ENCODE measurements at places on chromosomes 5 and 9. TPM values are rescaled to one million over a fixed set of nuclear protein-coding genes. Genes with fewer than 3 reads are reported as not detected.

Gene KCNIP1
- not detected for total RNA-seq

Gene LCN9
- not detected for total RNA-seq

Gene OTP
- not detected for total RNA-seq

Gene NUTM2F
- total RNA-seq, result not detected

DNA sequence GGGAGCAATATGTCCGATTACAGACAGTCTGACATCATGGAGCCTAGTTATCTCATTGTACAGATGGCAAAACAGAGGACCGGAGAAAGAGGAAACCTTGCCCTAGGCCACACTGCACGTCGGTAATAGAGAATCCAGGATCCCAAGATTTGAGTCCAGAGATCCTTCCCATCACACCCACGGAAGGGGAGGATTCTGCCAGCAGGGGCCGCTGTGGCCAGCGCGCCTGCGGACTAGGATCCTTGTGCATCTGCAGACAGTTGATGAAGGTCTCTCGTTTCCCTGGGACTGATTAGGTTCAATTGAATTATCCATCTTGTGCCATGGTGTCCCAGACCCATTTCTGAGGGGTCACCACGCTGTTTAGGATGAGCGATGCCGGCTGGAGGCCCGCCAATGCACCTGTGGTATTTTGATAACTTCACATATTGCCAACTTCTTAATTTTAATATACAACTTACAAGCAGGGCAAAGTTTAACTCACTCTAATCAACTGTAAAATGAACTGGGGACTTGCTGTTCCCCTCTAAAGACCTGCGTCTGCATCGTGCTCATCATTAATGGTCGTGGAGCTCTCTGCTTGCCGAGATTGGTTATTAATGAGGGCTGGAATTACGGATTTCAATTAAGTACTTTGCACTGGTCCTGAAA is 592.7 kb upstream of the BRINP1 start:
- no peak for DNase-seq

DNA sequence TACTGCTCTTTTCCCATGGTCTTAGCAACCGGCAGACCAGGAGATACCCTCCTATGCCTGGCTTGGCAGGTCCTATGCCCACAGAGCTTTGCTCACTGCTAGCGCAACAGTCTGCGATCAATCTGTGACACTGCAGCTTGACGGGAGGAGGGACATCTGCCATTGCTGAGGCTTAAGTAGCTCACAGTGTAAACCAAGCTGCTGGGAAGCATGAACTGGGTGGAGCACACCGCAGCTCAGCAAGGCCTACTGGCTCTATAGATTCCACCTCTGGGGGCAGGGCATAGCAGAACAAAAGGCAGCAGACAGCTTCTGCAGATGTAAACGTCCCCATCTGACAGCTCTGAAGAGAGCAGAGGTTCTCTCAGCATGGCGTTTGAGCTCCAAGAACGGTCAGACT is 40.4 kb downstream of the MCTP1 start:
- DNase-seq, result no peak

DNA sequence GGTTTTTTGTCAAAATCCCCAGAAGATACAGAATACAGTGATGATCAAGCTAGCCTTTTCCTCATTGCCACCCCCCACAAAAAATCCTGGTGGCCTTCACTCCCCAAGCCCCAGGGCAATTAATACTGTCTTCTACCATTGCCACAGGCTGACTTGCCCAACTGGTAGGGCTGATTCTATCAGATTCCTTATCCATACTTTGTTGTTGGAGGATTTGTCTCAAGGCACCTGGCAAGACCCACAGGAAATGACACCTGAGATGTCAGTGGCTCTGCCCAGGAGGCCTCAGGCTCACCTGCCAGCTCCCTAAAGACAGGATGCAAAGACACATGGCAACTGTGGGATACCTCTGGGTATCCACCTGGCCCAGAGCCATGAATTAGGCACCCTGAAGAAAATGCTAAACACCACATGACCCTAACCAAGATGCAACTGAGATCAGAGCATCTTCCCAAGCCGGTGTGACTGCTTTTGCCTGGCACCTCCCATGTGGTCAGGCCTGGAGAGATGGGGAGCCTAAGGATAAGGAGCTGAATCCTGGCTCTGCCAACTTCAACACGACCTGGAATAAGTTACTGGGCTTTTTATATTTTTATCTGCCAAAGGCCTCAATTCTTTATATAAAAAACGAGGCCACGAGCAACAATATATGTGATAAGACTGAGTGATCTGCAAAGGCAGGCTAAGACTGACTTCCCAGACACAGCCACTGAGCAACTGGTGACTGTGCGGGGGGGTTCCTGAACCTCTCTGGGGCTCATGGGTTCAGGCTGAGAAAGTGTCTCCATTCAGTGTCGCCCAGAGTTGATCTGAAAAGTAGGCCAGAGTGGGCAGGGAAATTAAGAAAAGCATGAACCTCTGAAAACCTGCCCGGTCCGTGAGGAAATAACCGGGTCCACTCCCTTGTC is 944 bp downstream of the ATOX1 start:
- DNase-seq, result no peak

DNA sequence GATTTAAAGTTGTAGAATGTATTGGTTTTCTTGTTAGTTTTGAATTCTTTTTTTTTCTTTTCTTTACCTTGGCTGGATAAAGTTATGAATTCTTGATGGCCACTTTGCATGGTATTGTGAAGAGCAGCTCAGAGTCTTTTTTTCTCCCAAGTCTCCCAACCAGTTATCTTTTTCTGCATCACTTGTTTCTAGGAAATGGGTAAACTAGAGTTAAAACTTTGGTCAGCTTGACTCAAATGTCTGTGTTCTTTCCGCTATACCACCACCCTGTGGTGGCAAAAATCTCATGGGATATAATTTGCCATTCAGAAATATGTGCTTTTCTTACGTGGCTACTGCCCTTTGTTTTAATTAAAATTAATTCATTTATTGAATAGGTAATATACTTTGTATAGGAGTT is 113.2 kb downstream of the UNC13B start:
- DNase-seq, result no peak

DNA sequence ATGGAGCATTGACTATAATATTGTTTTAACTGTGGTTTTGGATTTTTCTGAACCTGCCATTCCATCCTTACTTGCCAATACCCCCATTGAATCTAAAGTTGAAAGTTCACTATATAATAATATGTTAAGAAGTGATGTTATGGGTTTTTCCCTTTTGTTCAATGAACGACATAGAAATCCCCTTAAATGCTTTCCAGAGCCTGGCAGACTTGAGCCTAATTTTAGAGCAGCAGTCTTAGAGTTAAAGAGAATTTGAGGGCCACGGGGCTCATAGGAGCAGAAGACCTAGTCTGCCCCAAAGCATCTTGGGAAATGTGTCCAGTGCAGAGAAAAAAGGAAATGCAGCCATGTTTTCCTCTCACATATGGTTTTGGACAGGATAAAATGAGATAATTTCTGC is 146.1 kb upstream of the SLC44A1 start:
- no peak for DNase-seq

GRCh38 chr5:120535900-120536299 is 71.8 kb downstream of the PRR16 start:
- no peak for DNase-seq

DNA sequence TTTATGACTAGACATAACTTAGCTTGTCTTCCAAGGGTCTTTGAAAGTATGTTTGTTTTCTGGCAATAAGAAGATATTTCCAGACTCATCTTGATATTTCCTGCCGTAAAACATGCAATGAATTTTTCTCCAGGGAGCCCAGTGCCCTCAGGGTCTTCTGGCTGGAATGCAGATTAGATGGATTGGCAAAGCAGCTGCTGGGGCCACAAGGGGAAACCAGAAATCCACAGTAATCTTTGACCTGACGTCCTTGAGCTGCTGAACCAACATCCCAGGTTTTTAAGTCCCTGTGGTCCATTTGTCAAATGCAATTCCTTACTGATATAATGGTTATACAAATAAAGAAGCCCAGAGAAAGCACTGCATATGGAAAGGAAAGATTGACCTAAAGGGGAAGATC is 93.0 kb downstream of the THBS4 start:
- no peak for DNase-seq

GRCh38 chr5:176676361-176676824 is 29.1 kb downstream of the TSPAN17 start:
- DNase-seq, result no peak

GRCh38 chr9:38404314-38404713 is 11.8 kb downstream of the ALDH1B1 start:
- DNase-seq, result no peak

GRCh38 chr9:98584059-98584458 is 124.7 kb downstream of the GABBR2 start:
- no peak for DNase-seq

DNA sequence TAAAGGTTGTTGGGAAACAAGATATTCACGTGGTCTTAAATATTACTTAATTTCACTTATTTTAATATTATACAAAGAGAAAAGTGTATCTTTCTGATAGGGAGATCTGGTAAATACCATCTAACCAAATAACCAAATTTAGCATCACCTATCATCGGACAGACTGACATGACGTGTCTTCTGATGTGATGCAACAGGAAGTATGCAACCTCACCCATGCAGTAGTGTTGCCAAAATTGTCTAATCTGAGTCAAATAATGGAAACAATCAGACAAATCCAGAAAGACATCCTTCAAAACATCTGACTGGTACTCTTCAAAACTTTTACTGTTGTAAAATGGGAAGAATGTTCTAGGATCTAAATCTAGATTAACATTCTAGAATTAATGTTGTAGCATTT is 148.0 kb downstream of the FGF1 start:
- DNase-seq, result no peak

DNA sequence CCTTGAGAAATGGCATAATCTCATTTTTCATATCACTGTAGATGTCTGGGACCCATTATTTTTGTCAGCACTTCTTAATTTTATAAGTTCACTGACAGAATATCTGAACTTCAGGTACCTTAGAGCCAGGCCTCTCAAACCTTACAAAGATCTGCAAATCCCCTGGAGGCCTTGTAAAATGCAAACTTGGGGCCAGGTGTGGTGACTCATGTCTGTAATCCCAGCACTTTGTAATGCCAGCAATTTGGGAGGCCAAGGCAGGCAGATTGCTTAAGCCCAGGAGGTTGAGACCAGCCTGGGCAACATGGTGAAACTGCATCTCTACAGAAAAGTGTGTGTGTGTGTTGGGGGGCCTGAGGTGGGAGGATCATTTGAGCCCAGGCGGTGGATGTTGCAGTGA is 30.8 kb downstream of the RASGRF2 start:
- DNase-seq, result no peak

DNA sequence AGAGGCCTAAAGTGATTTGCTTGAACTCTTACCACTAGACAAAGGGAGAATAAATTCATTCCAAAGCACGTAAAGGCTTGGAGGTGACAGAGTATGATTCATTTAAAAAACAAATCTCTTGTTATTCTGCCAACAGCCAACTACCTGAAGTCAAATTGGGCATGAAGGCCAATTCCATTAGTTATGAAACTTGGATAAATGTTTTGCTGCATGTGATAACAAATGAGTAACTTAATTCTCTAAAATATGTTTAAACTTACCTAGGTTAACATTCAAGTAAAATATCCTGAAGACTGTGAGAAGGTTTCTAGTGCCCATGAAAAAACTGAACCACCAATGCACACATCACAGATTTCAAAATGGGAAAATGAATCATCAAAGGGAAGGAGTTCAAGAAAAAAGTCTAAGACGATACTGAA is 120.1 kb upstream of the TSLP start:
- no peak for DNase-seq

DNA sequence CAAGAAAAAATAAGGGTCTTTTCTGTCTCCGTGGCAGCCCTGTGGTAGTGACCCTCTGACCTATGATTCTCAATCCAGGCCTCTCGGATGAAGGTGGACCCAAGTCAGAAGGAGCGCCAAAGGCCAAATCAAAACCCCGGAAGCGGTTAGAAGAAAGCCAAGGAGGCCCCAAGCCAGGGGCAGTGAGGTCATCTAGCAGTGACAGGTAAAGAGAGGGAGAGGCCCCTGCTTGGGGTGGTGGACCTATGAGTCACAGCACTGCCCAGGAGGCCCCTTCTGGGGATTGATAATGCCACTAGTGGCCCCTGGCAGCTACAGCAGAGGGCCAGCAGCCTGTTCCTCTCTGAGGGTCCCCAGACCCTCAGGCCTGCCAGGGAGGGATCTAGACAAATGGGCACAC is 6.4 kb upstream of the SLC2A8 start:
- DNase-seq, result no peak

- DNase-seq, result no peak
These were observed 54.7 kb upstream of the SIMC1 start for GRCh38 chr5:176183321-176184074.

DNA sequence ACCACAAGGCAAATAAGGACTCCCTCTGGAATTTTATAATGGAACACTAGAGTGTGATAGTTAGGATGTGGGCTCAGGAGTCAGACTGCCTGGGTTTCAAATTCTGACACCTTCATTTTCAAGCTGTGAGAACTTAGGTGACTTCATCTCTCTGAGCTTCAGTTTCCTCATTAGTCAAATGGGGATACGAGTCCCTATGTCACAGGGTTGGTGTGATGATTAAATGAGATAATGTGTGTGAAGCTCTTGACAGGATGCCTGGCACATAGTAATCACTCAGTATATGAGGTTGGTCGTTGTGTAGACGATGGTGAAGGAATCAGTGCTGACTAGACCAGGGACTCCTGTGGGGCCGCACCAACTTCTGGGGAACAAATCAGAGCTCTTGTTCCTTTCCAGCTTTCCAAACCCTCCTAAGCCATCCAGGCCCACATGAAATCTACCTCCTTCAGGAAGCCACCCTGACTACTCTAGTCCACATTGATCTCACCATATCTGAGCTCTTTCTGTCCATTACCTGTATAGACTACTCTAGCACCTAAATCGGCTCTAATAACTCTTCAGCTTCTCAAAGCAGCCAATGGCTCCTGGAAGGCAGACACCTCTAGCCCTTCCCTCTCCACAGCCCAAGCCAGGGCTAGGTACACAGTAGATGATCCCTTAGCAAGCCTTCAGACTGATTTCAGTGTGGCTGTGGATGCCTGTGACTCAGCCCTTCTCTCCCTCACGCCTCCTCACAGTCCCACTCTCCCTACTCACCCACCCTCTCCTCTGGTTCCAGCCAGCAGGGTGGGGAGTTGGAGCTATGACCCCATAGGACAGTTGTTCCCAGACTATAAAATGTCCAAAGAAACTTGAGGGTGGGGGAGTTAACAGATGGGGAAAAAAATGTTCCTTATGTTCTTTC is 2.5 kb upstream of the TCF7 start:
- DNase-seq, result no peak

DNA sequence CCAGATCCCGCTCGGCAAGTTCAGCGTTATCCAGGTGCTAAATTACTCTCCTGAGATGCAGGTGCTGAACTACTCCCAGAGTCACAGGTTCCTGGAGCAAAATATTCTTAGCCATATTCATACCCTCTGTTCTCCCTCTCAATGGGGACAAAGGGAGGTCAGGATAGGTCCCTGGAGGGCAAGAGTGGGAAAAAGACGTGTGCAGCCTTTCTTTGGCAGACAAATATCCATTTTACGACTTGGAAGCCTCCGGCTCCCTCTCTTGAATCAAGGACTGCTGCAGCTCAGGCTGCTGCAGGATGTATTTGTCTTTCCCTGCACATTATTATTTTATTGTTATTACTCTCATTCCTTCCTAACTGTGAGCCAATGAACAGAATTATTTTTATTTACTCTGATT is 590.2 kb downstream of the NR2F1-AS1 start:
- no peak for DNase-seq

Data from activated B cell treated with CpG ODN at 0.5 μM for 24 hours (primary cell).